ENCODE measurements at places on chromosomes 1 and 21.

DNA sequence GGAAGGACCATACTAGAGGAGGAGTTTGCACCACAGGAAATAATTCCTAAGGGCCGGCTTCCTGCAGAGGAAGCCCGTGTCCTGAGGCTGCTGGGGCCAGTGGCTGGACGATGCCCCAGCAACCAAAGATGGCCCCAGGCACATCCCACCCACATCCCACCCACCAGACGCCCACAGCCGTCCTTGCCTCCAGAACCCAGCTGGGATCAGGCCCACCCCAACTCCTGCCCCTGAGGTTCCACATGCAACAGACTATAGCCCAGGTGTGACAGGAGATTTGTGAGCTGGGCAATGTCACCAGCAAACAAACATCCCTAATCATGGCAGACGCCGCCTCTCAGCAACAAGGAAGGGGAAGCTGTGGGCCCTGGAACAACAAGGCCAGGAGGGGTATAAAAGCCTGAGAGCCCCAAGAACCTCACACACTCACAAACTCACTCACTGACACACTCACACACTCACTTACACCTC is at the start of gene KRTAP10-9:
KRTAP10-9 (plus strand) TSS at position 421 of the 471 bp plus-strand sequence. CDS start 79 bp downstream, outside the sequence.
- DNase-seq, result no peak

DNA sequence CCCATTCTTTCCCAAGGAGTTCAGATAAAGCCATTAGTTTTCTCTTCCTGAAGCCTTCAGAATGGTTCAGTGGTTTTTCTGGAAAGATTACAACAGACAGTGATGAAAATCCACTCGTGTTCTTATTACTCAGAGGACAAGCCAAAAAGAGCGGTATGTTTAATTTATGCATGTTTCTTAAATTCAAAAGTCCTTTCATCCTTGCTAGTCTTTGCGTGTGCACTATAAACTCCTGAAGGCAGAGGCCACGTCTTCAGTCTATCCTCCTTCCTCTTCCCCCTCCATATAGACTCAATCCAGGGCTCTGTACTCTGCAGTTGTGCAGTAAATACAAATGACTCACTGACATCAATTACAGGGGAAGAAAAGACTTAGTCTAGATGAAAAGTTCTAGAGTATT is 409.2 kb upstream of the PLXNA2 start:
- no peak for DNase-seq

GRCh38 chr1:87151500-87152421 is 176.9 kb upstream of the LMO4 start:
- peak; percentile 47 for DNase-seq

- no peak for DNase-seq
These were observed 83.5 kb upstream of the ADGRL2 start for GRCh38 chr1:81717230-81717629.

- DNase-seq, result no peak
These were observed 5.1 kb downstream of the CLCNKA start for GRCh38 chr1:16026723-16027484.

DNA sequence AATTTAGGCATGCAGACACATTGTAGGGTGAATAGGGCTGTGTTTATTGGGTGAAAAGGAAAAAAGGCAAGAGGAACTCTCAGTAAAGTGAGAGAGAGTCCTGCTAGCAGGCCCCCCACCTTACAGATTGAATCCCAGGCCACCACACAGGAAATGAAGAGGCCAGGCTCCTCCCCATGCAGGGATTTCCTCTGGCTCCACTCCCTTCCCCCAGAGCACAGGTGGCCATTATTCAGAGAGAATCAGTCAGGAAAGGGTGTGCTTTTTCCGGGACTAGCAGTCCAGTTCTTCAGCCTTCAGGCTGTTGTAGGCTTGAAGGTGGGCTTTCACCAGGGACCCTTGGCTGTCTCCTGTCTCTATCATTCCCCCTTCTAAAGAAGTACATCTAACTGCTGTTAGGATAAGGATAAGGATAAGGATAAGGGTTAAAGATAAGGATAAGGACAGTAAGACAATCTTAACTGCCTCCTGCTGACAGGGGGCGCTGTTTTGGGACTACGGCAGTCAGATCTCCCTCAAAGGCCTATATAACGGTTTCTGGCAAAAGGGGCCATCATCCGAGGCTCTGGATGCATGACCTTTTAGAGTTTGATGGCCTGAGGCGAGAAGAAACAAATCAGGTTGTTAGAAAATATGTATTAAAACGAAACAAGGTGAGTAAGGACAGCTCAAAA is 26.3 kb downstream of the ZNF648 start:
- DNase-seq, result no peak
